ENCODE measurements at places on chromosomes 13 and 19.

DNA sequence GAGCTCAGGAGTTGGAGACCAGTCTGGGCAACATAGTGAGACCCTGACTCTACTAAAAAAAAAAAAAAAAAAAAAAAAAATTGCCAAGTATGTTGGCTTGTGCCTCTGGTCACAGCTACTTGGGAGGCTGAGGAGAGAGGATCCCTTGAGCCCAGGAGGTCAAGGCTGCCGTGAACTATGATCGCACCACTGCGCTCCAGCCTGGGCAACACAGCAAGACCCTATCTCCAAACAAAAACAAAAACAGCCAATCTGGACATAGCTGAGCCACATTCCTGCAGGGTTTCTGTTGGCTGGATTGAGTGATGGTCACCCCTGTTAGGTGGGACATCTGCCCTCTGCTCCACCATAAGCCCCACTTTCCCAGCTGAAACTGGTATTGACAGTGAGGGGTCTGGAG lies 13.6 kb upstream of the ANGPTL8 start:
- DNase-seq = no peak

DNA sequence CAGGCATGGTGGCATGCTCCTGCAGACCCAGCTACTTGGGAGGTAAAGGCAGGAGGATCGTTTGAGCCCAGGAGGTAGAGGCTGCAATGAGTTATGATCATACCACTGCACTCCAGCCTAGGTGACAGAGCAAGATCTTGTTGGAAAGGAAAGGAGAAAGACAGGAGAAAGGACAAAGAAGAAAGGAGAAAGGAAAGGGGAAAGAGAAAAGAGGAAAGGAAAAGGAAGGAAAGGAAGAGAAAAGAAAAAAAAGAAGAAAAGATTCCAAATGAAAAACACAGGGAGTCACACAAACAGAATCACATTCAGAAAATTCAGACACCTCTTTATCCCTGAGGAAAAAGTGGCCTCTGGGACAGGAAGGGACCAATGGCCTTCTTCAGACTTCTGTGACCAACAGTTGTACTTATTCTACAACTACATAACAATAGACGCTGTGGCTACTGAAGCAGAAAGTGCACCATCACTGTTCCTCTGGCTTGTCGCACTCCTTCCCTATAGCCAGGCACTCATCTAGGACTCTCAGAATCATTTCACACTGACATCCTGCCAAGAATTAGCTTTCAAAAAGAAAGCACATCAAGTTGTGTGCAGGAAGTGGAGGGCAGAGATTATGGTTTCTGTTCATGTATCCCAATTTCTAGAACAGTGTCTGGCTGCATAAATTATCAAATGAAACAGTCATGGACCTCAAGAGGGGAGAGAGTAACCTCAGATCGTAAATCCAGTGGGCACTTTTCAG lies 5.9 kb downstream of the MTMR6 start:
- no peak for DNase-seq

DNA sequence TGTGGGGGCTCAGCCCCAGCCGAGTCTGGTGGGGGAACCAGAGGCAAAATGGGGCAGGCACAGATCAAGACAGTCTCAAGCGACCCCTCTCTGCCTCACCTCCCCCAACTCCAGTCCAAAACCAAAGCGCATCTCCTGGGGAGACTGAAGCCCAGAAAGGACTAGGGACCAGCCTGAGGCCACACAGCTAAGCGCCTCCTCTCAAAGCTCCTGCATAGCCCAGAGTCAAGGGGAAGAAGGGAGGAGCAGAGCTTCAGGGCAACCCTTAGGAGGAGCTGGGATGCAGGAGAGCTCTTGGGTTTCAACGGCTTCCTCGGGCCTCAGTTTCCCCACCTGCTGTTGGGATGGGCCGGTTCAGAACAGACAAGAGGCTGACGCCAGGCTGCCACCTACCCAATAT lies 19.9 kb upstream of the SEMA6B start:
- no peak for DNase-seq

GRCh38 chr19:51687791-51688670 lies 5.1 kb upstream of the SPACA6 start:
- no peak for DNase-seq

GRCh38 chr13:39461685-39462266 lies 141.2 kb downstream of the LHFPL6 start:
- DNase-seq = no peak

- DNase-seq = no peak
Observed at GRCh38 chr19:3028305-3029064, 595 bp downstream of the TLE2 start.

GRCh38 chr19:31294189-31294588 lies 55.0 kb downstream of the TSHZ3 start:
- no peak for DNase-seq

DNA sequence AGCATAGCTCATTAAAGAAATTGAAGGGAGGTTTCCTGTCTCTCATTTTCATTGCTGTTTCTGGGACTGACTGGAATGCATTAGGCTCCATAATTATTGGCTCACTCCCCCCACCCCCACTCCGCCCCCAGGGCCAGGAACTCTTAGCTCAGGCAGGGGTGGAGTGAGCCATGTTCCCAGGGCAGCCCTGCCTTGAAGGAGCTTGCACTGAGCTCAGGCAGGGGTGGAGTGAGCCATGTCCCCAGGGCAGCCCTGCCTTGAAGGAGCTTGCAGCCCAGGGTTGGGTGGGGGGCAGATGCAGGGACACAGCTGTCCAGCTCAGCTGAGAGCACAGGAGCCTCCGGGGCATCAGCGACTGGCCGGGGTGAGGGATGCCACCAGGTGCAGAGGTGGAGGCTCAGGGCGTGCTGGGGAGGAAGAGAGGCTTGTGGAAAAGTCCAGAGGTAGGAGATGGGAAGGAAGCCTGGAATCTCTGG lies 39.1 kb upstream of the TFDP1 start:
- DNase-seq = no peak

DNA sequence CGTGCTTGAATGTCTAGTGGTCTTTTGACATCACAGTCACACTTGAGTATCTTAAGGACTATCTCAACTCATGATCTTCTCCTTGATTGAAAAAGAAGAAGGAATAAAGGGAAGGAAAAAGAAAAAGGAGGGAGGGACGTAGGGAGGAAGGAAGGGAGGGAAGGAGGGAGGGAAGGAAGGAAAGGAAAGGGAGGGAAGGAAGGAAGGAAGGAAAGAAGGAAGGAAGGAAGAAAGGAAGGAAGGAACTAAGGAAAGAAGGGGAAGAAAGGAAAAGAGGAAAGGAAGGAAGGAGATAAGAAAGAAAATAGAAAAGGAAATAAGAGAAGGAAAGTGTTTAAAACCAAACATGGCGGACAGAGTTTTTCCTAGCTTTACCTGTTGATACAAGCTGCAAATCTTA lies 64.7 kb downstream of the RNASEH2B start:
- no peak for DNase-seq

- no peak for DNase-seq
Observed at GRCh38 chr13:86579662-86580061, 780.4 kb upstream of the SLITRK6 start.

DNA sequence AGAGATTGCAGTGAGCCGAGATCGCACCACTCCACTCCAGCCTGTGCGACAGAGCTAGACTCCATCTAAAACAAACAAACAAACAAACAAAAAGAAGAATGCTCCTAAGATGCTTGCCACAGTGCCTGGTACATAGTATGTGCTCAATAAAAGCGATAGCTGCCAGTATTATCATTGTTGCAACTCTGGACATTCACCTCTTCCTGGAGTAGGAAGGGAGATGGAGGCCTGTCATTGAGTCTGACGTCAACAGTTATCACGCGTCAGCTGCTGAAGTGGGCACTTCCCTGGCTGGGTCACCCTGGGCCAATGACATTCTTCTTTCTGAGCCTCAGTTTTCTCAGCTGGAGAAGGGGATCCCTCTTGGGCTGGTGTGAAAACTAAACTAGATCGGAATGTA lies 4.2 kb upstream of the PLAUR start:
- DNase-seq = no peak

DNA sequence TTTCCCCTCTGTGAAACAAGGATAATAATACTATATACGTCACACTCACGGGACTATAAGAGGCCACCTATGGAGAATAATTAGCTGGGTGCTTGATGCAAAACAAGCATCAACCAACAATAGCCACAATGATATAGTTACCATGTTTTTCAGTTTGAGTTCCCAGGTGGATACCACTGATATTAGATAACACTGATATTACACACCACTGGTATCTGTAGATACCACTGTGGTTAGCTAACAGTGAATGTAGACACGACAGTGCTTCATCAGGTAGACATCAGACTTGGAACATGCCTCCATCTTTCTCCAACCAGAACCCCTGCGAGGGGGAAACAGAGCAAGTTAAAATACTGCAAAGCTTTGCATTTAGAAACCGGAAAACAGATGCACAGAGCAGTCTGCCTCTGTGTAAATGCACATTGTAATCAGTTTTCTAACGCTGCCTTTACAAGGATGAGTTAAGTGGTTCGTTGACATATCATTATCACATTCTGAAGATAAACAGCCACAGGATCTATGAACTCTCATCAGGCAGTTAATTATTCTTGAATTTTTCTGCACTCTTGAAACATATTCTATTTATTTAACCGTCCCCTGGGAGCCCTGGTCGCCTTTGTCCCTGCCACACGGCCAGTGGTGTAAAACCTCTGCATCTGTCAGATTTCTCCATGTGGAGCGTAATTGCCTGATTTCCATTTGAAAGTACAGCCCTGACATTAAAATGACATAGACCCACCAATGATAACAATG lies 80.7 kb downstream of the RNASEH2B start:
- DNase-seq = no peak

GRCh38 chr13:101258071-101258470 lies 158.2 kb downstream of the NALCN start:
- peak; percentile 16 for DNase-seq

DNA sequence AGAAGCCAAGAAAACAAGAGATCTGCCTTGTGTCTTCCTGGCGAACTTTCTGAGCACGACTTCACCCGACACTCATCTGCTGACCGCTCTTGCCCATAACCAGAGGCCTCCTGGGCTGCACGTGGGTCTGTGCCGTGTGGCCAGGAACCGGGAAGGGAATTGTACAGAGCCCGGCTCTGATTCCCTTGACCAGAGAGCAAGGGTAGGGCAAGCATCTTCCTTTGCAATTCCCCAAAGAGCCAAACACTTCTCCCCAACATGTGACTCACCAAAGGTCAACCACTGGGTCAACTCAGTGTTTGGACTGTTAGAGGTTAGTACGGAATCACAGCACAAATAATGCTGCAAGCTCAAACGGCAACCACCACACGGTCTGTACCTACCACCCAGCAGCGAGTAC lies 48.9 kb downstream of the KLF2 start:
- DNase-seq = no peak

- no peak for DNase-seq
Observed at GRCh38 chr19:21612403-21612872, 107.0 kb downstream of the ZNF429 start.

DNA sequence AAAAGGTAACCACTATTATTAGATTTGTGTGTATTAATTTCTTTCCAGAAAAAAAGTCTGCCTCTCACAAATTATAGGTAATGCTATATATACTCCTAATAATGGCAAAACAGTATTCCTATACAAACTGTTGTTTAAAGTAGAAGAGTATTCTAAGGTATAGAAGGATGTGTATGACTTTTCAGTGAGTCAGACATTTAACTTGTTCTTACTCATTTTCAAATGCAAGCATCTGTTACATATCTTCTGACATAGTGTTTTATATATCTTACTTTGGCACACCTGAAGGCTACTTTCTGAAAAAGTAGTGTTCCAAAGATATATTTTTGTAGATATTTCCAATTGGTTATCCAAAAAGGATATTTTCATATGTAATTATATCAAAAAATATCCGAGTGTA lies 3.5 kb upstream of the SLITRK5 start:
- no peak for DNase-seq

- peak; percentile 17 for DNase-seq
Observed at GRCh38 chr19:14333101-14333871, 48.0 kb upstream of the ADGRE5 start.

DNA sequence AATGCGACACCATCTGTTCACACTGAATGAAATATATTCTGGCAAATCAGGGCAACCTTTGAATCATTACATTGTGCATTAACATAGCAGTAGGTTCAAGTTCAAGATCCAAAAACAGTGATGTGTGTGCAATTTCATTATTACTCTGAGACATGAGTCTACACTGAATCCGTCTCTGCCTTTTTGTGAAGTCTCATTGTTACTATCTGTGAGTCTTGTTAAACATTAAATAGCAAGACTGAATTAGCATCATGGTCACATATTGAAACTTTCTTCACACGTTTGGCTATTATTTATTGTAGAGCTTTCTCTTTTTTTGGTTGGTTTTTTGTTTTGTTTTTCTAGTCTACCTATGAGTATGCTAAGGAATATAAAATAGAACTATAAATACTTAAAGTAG lies 117.1 kb upstream of the SLITRK5 start:
- DNase-seq = no peak

- no peak for DNase-seq
Observed at GRCh38 chr13:48415516-48415915, 2.6 kb upstream of the LPAR6 start.

DNA sequence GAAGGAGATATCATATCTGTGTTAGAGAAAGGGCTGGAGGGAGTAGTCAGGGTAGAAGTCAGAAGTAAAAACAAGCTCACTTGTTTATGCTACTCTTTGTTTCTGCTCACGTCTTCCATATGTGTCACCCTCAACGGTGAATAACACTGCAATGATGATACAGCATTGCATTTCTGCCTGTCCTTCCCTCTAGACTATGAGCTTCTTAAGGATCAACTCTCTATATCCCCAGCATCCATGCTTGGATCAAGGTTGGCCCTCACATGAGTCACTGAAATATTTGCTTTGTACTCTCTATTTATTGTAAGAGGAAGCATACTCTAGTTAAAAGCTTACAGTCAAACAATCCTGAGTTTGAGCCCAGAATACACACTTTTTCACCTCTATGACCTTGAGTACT lies 406.0 kb downstream of the RFC3 start:
- no peak for DNase-seq

- no peak for DNase-seq
Observed at GRCh38 chr13:101144808-101145419, 271.4 kb downstream of the NALCN start.
